ENCODE measurements at places on chromosomes 2 and 18.

DNA sequence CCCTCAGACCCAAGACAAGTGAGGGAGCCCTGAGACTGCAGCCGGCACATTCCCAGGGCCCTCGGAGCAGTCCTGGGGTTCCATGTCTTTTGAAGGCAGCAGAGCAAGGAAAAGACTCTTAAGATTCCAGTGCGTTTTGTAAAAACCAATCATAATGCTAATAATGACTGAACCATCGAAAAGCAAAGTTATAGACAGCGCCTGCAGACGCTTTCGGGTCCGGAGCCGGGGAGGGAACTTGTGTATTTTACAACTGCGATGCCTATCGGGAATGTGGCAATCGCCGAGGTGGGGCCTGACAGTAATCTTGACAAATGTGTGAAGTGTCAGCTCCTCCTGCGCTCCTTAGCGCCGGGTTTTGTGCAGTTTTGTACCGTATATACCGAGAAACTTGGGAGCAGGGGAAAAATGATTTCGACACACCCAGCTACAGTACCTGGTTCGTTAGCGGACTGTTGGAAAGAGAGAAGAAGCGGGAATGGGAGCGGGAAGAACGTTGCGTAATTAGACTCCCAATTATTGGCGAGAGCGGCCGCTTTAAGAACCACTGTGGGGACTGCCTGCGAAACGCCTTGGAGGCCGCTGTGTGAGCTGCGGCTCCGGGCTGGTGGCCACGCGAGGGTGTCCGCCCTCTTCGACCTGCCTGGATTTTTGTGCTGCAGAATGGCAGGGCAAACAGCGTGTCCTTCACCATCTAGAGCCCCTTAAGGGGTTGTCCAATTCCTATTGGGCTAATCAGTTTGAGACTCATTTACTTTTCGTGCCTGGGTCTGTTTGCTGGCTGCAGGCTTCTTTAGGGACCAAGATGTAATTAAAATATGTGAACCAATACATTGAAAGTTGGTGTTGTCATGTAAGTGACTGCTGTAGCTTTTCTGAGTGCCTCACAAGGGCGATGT, 2.4 kb downstream of the EPAS1 start:
- DNase-seq: no peak

DNA sequence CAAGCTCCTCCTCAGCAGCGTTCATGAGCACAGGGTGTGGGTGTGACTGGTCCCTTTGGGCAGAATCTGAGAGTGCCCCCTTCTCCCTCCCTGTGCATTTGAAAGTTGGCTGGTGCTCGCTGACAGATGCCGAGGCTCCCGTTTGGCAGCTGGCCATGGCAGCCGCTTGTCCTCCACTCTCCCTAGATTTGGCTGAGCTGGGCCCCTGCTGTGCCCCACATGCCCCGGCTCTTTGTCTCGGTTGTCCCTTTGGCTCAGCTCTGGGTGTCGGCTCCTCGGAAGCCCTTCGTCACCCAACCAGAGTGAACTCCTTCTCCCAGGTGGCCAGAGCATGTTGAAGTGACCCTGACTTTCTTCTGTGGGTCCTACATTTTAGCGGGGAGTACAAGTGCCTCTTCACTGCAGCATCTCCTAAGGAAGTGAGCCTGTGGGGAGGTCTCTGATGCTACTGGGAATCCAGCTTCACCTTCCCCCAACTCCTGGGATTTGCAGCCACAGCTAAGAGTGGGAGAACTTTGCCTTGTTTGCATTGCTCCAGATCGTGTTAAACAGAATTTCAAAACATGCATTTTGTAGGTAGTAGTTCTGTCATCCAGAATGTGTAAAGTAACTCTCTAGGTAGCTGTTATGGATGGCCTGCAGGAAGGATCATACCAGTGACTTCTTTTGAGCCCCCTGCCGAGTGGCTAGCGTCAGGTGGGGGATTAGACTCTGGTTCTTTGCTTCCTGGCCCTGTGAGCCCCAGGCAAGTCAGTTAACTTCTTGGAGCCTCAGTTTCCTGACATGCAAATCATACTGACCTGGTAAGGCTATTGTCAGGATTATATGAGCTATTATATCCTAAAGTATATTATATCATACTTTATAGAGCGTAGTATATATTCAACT, 24.2 kb downstream of the HPCAL1 start:
- peak; percentile 87 for DNase-seq

DNA sequence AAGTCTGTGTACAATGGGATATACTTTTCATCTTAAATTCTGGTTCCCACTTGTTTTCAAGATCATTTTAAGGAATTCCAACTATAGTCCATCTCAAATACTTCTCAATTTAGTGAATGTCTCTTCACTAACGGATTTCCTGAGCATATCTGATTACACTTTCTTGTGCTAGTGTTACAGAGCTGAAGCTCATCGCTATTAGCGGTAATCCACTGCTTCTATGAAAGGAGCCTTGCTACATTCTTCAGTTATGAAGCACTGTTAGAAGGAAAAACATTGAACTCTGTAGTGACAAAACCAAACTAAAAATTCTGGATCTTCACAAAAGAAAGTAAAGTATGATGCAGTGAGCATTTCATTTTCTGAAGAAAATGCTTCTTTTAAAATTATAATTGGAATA, 72.0 kb downstream of the AGPS start:
- DNase-seq: no peak

DNA sequence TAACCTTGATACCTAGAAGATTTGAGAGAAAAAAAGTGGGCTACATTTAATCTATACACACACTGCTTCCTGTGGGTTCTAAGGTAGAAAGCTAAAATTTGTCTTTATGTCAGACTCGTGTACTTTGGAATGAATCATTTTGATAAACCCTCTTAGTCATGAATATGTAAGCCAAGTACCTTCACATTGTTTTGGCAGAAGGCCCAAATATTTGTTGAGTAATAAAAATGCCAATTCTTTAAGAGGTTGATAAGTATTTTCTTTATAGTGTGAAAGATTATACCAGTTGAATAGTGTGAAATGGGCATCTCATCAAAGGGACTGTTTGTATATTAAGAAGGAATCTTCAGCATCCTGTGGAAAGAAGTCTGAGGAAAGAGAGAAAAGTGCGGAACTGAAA, 1464.7 kb upstream of the ZEB2 start:
- peak; percentile 20 for DNase-seq

DNA sequence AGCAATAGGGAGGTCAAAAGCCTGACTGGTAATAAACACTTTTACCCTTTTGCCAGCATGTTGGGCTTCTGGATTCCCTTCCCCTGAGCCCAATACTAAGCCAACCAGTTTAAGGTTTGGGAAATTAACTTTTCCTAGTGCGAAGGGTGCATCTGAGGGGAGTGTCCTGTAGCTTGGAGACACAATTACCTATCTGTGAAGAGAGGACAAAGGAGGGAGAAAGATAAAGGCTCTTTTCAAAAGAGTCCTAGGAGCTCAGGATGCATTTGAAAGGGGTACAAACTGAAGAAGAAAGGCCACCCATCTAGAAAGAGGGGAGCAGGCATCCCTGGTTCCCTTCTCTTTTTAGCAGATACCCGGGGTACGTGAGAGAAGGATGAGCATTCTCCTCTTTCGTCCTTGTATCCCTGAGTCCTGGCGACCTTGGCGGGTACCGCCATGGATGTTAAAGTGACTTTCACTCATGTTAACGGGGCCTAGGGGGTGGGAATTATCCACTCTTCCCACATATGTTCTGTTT, 25.1 kb downstream of the C18orf54 start:
- DNase-seq: no peak

DNA sequence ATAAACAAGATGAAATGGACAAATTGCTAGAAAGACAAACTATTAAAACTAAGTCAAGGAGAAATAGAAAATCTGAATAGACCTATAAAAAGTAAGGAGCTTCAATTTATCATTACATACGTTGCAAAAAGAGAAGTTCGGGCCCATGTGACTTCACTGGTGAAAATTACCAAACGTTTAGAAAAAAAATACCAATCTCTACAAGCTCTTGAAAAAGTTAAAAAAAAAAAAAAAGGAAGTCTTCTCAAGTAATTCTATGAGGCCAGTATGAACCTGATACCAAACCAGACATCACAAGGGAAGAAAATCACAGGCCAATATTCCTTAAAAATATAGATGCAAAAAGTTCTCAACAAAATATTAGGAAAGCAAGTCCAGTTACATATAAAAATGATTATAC, 20.2 kb upstream of the ACVR2A start:
- DNase-seq: no peak
